Immature natural killer cell (primary cell): ENCODE measurements at places on chromosomes 3 and 15. TPM values are rescaled to one million over a fixed set of nuclear protein-coding genes. Genes with fewer than 3 reads are reported as not detected.

The GCNT3 gene
- not detected for polyA plus RNA-seq

DNA sequence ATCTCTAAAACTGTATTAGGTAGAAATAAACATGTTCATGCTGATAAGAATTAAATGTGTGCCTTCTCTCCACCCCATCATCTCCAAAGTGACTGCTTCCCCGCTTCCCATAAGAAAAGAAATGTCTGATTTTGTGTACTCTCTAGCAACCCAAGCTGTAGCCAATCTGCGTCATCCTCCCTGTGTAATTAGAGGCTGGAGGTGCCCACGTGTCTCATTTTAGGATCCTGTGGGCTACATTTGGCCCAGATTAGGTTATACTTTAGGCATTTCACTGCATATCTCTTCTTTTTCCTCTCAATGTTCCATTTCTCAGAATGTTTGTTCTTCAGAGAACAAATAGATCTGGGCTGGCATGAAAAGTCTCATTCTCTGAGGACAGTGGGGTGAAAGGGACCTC is 19.3 kb upstream of the ZNF148 start:
- H3K27ac ChIP-seq = no peak overlapping the region
- H3K36me3 ChIP-seq = no peaks in the 10 kb centered on the region
- no peak overlapping the region for H3K4me3 ChIP-seq
- H3K27me3 ChIP-seq = peaks cover 6% of the 10 kb centered on the region

GRCh38 chr3:73653877-73654276 is 29.1 kb upstream of the PDZRN3 start:
- H3K36me3 ChIP-seq = no peaks in the 10 kb centered on the region
- H3K27me3 ChIP-seq = no peaks in the 10 kb centered on the region
- H3K27ac ChIP-seq = no peak overlapping the region
- no peak overlapping the region for H3K4me3 ChIP-seq

DNA sequence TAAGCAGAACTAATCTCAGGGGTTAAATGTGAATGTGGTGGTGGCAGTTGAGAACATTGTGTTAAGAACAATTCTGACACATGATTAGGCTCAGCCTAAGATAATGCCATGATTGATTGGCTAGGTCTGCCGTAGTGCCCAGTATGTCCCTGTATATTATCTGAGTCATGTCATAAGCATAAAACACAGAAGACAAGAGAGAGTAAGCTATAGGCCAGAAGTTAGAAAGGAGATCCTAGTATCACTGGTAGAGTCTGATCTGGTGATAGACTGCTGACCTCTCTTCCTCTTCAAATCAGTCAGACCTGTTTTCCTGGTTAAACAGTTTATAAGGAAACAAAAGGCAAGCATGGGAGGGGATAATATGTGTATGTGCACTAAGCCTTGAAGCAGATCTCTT is 30.1 kb upstream of the ATP8B4 start:
- H3K4me1 ChIP-seq = peaks cover 7% of the 10 kb centered on the region
- H3K27ac ChIP-seq = no peak overlapping the region
- H3K36me3 ChIP-seq = no peaks in the 10 kb centered on the region
- H3K4me3 ChIP-seq = no peak overlapping the region
- DNase-seq = no peak
- no peaks in the 10 kb centered on the region for H3K27me3 ChIP-seq

- no peak for DNase-seq
- no peaks in the 10 kb centered on the region for H3K4me1 ChIP-seq
- peaks cover 11% of the 10 kb centered on the region for H3K27me3 ChIP-seq
Observed at GRCh38 chr3:25831578-25831977, 41.7 kb downstream of the OXSM start.

- no peak overlapping the region for H3K27ac ChIP-seq
- no peak for DNase-seq
- no peak overlapping the region for H3K4me3 ChIP-seq
- peaks cover 3% of the 10 kb centered on the region for H3K27me3 ChIP-seq
- peaks cover 5% of the 10 kb centered on the region for H3K4me1 ChIP-seq
Observed at GRCh38 chr3:69246612-69247011, 124.2 kb upstream of the LMOD3 start.

DNA sequence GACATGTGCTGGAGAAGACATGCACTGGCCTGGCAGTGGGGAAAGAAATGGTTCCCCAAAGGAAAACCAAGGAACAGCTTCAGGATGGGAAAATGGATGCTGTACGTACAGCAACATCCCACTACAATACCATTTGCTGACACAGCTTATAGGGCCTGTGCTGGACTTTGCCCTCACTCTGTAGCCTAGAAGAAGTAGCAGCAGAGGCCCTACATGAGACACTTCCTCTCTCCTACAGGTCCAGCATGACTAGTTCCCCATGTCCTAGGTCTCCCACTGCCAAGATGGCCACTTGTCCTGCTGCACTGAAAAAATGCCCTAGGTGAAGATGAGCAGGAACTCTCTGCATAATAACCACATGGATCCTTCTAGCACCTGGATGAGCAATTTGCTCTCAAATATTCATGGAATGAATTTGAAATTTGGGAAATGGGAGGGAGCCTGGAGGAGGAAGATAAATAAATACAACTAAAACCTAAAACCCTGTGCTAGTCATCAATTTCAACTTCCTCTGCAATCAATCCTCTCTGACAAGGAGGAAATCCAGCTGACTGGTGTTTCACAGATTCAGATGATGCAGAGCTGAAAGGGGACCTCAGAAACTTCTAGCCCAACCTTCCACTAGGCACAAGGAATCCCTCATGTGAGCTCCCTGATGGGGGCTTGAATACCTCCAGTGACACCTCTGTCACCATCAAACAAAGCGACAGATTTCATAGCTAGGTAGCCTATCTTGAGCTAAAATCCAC is 514.3 kb upstream of the PPP2R3A start:
- no peaks in the 10 kb centered on the region for H3K36me3 ChIP-seq
- no peak overlapping the region for H3K27ac ChIP-seq
- no peaks in the 10 kb centered on the region for H3K4me1 ChIP-seq
- DNase-seq = no peak
- H3K27me3 ChIP-seq = peaks cover 2% of the 10 kb centered on the region
- no peak overlapping the region for H3K4me3 ChIP-seq

DNA sequence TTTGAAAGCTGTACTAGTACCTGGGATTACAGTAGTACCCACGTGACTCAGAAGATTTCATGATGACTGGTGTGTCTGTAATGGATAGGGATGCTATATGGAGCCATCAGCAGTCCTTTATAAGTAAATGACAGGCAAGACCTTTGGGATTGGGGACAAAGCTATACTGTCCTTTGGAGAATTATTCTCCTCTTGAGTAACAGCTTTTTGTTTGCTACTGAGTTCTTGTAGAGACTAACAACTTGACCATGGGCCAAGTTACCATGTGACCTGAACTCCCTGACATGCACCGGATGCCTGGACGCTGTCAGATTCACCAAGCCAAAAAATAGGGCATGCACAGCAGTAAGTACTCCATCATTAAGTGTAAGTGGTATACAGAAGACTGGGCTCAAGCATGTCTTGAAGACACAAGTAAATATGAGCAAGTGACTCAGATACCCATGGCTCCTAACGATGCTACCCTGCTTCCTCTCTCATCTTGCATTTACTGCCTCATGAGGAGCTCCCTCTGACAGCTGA is 12.9 kb downstream of the SEC11A start:
- peak overlapping the region; percentile 83 for H3K27ac ChIP-seq
- no peaks in the 10 kb centered on the region for H3K27me3 ChIP-seq
- no peaks in the 10 kb centered on the region for H3K36me3 ChIP-seq
- no peak for DNase-seq

The SPESP1 gene
- 0.62 TPM for polyA plus RNA-seq

- H3K4me1 ChIP-seq = no peaks in the 10 kb centered on the region
- no peak overlapping the region for H3K27ac ChIP-seq
- peaks cover 6% of the 10 kb centered on the region for H3K27me3 ChIP-seq
- H3K36me3 ChIP-seq = peaks cover 6% of the 10 kb centered on the region
- no peak overlapping the region for H3K4me3 ChIP-seq
- no peak for DNase-seq
Observed at GRCh38 chr3:139574026-139574947, 34.7 kb upstream of the RBP1 start.

DNA sequence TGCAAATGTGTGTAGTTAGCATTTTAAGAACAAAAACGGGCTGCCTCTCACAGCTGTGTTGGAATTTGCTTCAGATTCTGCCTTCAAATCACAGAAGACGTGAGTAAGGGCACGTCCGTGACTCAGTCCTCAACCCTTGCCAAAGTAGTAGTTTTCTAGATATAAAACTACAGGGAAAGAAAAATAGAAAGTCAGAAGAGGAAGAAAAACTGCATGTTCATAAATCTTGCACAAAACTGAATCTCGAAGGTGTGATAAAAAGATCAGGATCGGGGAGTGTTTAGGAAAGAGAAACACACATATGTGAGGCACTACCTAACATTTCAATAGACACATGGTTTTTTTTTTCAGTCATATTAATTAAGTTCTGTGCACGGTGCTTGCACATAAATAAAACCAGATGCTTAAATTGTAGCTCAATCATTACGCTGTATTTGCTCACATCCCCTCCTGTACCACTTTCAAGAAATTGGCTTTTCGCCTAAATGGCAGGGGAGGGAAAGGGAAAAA is 71.7 kb downstream of the P3H2 start:
- no peaks in the 10 kb centered on the region for H3K4me1 ChIP-seq
- H3K36me3 ChIP-seq = no peaks in the 10 kb centered on the region
- no peaks in the 10 kb centered on the region for H3K27me3 ChIP-seq
- H3K4me3 ChIP-seq = no peak overlapping the region

- no peak overlapping the region for H3K27ac ChIP-seq
- no peak overlapping the region for H3K4me3 ChIP-seq
- H3K36me3 ChIP-seq = no peaks in the 10 kb centered on the region
- H3K27me3 ChIP-seq = no peaks in the 10 kb centered on the region
- peaks cover 5% of the 10 kb centered on the region for H3K4me1 ChIP-seq
- DNase-seq = no peak
Observed at GRCh38 chr3:27573780-27574437, 89.7 kb upstream of the SLC4A7 start.

- no peaks in the 10 kb centered on the region for H3K36me3 ChIP-seq
- no peak overlapping the region for H3K27ac ChIP-seq
- no peak overlapping the region for H3K4me3 ChIP-seq
- DNase-seq = no peak
Observed at GRCh38 chr3:194588236-194588635, 45.0 kb downstream of the TMEM44 start.

GRCh38 chr3:10646531-10647335 is 141.3 kb upstream of the ATP2B2 start:
- peaks cover 5% of the 10 kb centered on the region for H3K27me3 ChIP-seq
- no peak overlapping the region for H3K4me3 ChIP-seq
- H3K4me1 ChIP-seq = no peaks in the 10 kb centered on the region
- H3K27ac ChIP-seq = no peak overlapping the region
- DNase-seq = no peak

DNA sequence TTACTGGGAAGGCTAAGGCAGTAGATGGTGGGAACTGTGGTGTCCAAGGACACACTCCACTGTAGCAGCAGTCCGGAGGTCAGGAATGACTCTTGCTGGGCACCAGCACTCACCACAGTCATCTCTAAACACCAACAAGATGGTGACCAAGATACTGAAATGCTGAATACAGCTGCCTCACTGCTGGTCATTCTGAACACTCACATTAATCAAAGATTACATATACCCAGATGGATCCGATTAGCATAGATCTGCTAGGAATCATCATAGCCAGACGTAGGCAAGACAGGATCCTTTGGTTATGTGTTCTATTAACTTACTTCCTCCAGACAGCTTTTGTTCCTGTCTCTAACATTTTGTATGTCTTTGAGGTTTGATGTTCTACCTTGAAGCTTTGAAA is 134.9 kb upstream of the BFSP2 start:
- no peaks in the 10 kb centered on the region for H3K4me1 ChIP-seq
- no peak overlapping the region for H3K4me3 ChIP-seq
- peaks cover 5% of the 10 kb centered on the region for H3K27me3 ChIP-seq
- no peaks in the 10 kb centered on the region for H3K36me3 ChIP-seq
- no peak for DNase-seq

DNA sequence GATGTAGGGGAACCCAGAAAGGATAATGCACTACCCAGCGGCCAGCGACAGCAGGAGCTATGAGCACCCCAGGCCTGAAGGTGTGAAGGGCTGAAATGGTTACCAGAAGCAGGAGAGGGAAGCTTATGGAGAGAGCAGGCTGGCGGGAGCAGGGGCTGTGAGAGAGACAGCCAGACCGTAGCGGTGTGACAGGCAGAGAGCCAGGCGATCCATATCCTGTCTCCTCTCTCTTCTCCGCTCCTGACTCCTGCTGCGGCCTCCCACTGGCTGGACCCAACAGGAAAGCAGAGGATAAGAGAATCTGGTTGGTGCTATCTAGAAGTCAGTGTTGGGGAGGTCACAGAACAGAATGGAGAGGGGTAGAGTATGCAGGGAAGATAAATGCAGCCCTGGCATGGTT is 49.9 kb downstream of the BTD start:
- H3K27me3 ChIP-seq = peaks cover 17% of the 10 kb centered on the region
- no peak for DNase-seq
- H3K36me3 ChIP-seq = peaks cover 26% of the 10 kb centered on the region
- no peak overlapping the region for H3K4me3 ChIP-seq

The INKA1 gene
- polyA plus RNA-seq = not detected

The TNFAIP8L3 gene
- not detected for polyA plus RNA-seq

GRCh38 chr3:89145995-89146394 is 38.6 kb downstream of the EPHA3 start:
- DNase-seq = no peak
- H3K36me3 ChIP-seq = no peaks in the 10 kb centered on the region
- H3K27me3 ChIP-seq = no peaks in the 10 kb centered on the region
- no peaks in the 10 kb centered on the region for H3K4me1 ChIP-seq
- H3K27ac ChIP-seq = no peak overlapping the region
- H3K4me3 ChIP-seq = no peak overlapping the region

DNA sequence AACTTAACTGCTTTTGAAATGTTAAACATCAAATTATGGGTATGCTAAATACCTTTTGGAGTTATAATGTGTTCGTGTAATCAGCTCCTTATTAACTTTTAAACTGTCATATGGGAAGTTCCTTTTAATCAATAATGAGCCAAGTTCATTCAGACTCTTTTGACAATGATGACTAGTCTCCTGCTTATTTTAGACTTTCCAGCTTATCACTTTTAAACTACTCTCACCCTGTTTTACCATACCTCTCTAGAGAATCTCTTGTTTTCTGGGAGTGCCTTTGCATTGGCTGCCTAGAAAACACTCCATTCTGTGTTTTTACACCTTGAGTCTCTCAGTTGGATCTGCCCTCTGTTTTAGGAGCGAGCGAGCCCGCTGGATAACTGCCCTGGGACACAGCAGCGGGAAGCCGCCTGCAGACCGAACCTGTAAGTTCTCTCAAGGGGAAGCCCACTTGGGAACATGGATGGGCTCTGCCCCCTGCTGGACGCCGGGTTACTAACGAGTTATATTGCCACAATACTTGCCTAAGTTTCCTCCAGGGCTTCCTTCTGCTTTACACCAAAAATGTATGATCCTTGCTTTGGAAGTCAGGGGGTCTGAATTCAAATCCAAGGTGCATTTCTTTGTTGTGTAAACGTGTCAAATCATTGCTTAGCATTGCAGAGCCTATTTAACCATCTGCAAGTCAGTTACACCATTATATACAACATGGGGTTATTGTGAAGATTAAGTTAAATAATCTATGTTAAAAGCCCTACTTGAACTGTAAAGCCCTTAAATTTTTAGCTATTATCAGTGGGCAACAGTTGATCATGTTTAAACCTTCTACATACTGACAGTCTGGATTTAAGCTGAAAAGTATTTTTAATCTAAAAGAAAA is 71.3 kb downstream of the DHX36 start:
- H3K4me3 ChIP-seq = no peak overlapping the region
- DNase-seq = peak; percentile 36
- H3K4me1 ChIP-seq = no peaks in the 10 kb centered on the region
- H3K27ac ChIP-seq = peak overlapping the region; percentile 14
- H3K27me3 ChIP-seq = peaks cover 1% of the 10 kb centered on the region

The TGM5 gene
- polyA plus RNA-seq = not detected
